ENCODE measurements at places on chromosomes 7 and 10.
A peak's percentile ranks its signal among the peaks of the same experiment; 100 is the strongest.

GRCh38 chr10:120990831-120991230 lies 139.7 kb downstream of the WDR11 start:
- DNase-seq, result no peak

DNA sequence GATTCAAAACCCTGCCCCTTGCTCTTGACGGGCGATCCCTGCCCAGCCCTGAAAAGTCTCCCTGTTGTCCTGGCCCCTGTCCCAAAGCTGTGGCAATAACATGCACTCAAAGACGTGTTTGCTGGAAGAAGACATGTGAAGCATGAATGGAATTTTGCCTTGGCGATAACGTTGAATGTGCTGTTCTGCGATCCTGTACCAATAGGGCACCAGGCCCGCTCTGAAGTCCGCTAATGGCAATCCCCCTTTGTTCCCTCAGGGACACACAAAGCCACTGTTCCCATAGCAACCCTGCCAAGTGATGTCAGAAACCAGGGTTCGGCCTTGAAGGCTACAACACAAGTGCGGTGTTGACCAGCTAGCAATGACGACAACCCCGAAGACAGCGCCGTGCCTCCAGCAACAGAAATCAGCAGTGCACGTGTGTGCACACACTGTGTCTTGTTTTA lies 284.6 kb downstream of the KLF6 start:
- DNase-seq, result peak; percentile 24

DNA sequence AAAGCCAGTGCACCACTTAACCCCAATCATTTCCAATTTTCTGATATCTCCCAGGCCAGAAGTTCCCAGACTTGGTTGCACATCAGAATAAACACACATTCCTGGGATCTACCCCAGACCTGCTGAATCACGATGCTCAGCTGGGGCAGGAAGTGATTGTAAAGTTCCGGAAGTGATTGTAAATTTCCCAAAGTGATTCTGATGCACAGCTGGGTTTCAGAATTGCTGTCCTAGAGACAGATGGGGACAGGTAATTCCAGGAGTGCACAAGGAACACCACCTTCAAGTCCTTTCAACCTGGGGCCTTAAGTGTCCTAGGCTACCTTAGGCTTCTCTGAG lies 104.2 kb upstream of the EEPD1 start:
- DNase-seq, result no peak

DNA sequence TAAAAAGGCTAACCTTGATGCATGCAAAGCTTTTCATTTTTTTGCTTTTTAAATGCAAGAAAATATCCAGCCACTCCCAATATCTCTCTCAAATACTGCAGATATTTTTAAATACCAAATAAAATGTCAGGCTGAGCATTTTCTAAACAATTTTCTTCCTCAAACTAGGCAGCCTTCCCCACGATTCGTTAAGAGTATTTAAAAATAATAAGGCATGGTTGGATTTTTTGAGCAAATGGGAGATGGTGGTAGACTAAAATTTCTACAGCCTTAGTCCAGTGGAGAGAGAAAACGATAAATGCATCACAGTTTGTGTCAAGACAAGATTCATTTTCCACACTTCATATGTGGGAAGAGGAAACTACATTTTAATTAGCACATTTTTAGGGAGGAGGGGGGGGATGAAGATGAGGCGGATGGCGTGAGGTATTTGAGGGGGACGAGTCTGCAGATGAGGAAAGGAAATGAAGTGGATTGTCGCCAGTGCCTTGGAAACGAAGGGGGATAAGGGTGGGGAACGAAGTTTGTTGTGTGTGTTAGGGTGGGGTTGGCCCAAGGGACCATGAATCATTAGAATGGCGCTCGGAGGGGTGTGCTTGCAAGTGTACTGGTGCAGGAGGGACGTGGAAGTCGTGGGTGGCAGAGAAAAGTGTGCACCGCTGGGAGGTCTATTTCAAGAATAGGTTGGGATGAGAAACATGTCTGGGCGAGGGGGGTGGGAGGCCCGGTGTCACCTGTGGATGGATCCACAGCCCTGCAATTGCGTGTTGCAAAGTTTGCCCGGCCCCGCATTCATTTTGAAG lies 1.2 kb upstream of the ADD3 start:
- DNase-seq, result peak; percentile 50

DNA sequence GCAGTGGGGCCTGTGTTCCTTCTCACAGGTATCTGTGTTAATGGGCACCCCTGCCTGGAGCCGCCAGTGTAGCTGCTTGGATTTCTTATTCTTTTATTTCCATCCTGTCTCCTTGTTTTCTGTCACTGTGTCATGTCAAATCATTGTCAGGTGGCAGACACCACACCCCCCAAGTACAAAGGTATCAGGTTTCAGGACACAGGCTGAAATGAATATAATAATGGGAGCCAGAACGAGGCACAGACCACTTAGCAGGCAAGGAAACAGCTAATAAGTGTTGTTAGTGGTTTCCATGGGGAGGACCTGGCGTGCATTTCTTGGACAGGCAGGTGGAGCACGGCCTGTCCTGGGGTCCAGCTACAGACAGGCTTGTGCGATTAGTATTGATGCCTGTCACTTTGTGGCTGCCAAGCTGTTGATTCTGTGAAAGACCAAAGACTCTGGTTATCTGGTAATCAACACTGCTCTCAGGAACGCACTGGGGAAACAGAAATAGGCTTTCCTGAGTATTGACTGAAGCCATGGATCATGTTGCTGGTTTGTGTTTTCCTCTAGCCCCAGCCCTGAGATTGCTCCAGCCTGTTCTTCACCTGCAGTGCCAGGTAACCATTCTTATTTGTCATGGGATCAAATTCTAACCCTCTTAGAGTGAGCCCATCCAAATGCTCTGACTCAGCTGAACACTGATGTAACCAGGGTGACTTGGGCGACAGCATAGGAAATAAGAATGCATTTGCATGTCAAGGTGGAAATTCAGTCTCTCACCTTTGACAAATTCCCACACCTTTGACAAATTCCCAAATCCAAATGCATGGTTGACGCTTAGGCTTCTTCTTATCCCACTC lies 1002.0 kb downstream of the LRMDA start:
- no peak for DNase-seq

DNA sequence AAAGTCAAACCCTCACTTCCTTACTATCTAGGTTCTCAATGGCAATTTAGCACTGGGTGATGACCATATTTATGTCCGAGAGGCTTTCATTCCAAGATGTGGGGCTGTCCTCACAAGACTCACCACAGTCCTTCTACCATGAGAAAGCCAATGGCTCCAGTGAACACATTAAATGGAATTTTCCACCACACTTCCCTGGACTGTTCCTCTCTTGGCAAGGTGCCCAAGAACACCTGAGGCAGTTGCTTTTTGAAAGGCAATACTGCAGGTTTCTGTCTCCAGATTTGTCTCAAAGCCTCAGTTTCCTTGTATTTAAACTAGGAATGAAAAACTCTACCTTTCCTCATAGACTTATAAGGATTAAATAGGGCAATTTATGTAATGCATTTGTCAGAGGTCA lies 24.2 kb downstream of the AFAP1L2 start:
- no peak for DNase-seq

GRCh38 chr7:138816650-138817049 lies 18.7 kb upstream of the ATP6V0A4 start:
- no peak for DNase-seq

DNA sequence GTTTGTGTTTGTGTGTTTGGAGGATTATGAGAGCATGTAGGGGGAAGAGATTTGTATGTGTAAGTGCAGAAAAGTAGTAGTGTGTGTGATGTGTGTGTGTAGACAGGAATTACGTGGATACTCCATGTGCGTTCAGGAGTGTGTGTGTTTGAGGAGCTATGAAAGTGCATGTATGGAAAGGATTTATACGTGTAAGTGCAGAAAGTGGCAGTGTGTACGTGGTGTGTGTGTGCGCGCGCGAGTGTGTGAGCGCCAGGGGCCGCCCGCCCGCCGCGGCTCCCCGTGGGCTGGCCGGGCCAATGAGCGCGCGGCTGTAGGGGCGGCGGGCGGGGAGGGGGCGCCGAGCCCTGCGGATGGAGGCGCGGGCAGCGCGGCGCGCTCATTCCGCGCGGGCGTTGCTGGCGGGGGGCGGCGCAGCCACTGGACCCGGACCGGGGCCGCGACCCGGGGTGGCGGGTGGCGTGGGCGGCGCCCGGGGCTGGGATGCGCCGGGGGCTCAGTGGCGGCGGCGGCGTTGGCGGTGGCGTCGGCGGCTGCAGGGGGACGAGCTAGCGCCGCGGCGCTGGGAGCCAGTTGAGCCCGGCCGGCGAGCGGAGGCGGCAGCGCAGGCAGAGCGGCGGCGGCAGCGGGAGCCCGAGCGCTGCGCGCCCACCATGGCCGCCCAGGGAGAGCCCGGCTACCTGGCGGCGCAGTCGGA lies at the start of gene BICC1:
TSS of gene BICC1 (plus strand) at position 382 of the 697 bp plus-strand sequence. CDS start at position 654, 272 bp downstream.
- DNase-seq, result peak; percentile 48

DNA sequence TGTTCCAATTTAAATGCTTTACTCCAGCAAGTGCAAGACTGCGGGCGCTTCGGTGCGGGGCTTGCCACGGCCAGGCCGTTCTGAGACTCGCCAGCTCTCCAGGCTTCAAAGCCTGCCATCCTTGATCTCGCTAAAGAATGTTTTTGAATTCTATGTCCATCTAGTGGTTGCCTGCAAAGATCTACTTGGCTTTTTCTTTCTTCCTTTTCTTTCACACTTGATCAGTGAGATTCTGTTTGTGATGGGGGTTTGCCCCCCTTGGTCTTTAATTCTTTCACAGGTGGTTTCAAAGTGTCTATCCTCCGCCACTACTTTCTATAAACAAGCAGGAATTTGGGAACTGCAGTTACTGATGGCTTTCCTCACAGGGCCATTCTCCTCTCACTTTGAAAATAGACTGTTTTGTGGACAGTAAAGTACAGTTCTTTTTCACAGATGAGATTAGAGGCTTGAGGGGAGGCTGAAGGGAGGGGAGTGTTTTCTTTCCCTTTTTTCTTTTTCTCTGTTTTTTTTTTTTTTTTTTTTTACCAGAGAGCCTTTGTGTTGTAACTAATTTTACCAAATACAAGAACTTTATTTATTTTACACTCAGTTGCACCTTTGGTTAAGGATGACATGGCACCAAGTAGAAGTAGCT lies 15.2 kb upstream of the FBXW4 start:
- no peak for DNase-seq

DNA sequence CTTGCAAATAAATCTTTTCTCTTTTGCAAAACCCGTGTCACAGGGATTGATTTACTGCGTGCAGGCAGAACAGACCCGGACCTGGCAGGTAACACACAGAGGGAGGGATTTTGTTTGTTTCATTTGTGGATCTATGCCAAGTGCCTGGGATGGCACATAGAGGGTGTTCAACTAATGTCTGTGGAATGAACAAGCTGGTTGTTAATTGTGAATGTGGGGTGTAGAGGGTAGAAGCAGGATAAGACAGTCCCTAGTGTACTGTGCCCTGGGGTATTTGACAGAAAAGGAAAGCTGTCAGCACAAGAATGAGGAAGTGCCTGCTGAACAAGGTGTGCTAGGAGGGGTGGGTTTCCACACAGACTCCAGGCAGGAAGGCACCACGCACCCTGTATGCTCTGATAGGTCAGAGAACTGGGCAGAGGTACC lies 331.8 kb downstream of the CALN1 start:
- no peak for DNase-seq

DNA sequence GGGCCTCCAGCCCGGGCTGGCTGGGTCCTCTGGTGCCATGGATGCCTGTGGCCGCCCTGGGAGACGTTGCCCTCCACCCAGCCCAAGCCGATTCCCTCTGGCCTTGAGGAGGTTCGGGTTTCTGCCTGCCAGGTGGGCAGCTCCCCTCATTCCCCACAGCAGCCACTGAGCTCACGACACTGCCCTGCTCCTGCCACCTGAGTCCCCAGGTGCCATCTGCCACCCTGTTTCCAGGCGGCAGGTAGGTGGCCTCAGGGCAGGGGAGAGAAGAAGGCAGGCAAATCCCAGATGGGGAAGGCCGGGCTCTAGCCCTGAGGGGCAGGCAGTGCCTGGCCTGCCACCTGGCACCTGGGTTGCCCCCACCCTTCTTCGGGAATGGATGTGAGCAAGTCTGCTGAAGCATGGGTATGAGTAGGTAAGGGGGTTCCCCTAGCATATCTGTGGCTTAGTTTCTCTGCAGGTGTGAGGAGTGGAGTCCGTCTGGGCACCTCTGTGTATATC lies 92.2 kb upstream of the PPIF start:
- DNase-seq, result no peak

GRCh38 chr7:100122067-100122466 lies 2.6 kb downstream of the CNPY4 start:
- DNase-seq, result no peak

DNA sequence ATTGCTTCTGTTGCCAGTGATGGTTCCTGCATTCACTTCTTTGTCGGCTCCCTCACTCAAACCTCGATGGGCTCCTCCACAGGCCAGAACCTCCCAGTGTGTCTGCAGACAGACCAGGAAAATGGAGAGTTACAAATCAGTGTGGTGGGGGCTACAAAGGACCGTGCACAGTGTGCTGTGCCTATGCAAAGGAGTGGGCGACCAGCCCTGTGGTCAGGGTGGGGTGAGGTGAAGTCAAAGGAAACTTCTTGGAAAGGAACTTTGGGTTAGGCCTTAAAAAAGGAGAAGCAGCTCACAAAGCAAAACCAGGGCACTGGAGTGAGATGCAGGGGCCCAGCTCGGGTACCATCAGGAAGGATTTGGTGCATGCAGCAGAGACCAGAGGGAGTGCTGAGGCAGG lies 304.3 kb upstream of the ZMIZ1 start:
- no peak for DNase-seq

DNA sequence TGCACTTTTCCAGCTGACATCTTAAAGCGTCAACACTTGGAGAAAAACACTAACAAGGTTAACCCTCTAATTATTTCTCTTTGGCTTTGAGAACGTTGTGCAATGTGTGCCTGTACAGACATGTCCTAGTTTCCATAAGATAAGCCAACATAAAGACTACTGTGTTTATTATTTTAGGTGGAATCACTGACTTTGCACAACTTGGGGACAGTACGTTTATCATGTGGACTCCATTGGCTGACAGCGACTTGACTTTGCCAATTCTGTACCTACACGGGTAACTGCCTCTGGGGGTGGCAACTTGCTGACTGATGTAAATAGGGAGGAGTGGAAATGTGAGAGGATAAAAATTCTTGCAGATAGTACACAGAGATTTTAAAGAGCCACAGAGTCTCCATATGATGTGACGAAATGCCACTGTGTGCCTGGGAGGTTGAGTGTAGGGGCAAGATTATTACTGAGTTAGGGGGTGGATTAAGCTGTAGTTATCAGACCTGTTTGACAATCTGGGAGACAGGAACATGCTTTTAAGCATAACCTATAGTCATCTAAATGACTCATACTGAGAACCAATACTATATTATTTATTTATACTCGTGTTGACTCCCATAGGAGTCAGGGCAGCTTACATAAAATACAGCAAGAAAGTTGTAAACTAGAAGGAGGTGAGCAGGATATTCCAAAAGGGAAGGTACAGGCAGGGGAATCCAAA lies 21.0 kb downstream of the SLC13A4 start:
- DNase-seq, result no peak

DNA sequence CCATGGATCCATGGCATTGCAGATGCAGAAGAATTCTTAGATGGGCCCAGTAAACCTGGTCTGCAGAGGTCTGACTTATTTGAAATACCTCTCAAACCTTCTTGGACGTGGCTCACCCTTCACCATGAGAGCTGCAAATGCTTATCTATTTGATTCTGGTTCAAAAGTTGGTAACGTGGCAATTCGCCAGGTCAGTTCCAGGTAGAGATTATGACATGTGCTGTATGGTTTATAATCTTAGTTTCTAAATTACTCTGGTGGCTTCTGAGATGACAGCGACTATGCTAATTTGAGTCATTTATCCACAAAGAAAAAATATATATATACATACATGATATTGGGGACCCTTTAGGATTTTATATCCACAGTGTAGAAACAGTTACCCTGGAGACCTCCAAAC lies 68.8 kb downstream of the NRP1 start:
- DNase-seq, result no peak

- DNase-seq, result no peak
These were observed 757.1 kb downstream of the SORCS3 start for GRCh38 chr10:105398202-105398601.

- DNase-seq, result no peak
These were observed 77.3 kb upstream of the GRID1 start for GRCh38 chr10:86443936-86444335.
